ENCODE measurements at places on chromosomes 11 and 22.

DNA sequence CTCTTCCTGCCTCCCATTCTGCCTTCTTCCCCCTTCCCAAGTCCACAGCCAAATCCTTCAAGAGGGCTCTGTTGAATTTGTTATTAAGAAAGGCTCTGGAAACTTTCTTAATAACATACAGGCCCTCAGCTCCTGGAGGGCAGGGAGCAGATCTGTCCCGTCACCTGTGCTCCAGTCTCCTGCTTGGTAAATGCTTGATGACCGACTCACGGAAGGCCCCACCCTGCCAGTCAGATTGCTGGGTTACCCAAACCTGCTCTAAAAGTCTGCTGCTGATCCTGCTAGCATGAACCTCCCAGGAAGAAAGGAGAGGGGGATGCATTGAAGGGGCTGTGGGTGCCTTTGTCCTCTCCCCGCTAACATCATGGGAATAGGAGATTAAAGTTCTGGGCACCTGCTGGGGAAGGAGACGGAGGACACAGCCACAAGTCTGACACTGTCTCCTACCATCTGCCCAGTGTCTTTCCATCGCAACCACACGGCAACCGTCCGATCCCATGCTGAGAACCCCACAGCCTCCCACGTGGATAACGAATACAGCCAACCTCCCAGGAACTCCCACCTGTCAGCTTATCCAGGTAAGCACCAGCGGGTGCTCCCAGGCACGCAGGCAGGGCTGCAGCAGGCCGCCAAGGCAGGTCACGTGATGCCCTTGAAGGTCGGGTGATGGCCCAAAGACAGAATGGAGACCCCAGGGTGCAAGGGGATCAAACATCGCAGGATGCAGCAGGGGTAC, 22.5 kb downstream of the CD5 start:
- no peak for DNase-seq

GRCh38 chr22:45164270-45165088, 754 bp downstream of the NUP50 start:
- DNase-seq, result no peak

DNA sequence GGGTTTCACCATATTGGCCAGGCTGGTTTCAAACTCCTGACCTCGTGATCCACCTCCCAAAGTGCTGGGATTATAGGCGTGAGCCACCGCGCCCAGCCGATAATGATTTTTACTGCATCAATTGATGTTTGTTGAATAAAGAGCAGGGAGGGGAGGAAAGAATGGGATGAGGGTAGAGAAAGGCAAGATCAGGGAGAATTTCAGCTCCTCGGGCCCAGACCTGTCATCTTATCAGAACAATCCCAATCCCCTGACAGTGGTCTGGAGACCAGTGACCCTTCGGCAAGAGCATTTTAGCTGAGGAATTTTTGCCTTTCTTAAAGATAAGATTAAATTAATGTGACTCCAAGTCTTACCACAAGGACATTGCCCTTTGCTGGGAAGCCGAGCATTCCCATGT, 15.0 kb upstream of the ANO1 start:
- DNase-seq, result no peak

- DNase-seq, result no peak
Observed at GRCh38 chr11:62433904-62434276, 15.1 kb downstream of the SCGB1A1 start.

DNA sequence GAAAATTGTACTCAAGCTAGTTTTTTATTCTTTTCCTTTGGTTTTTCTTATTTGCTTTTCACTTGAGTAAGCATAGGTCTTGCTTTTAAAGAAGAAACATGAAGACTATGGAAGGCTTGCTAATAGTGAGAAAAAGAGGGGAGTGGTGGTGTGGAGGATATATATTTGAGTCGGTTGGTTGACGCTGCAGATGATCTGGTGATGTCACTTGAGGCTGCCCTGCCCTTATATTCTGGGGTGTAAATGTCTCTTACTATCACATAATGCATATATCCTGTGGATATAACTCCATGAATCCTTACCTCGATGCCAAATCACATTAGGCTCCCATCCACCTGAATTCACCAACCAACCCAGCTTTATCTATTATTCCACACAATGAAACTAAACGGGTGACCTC, 2.9 kb downstream of the GRIA4 start:
- no peak for DNase-seq

DNA sequence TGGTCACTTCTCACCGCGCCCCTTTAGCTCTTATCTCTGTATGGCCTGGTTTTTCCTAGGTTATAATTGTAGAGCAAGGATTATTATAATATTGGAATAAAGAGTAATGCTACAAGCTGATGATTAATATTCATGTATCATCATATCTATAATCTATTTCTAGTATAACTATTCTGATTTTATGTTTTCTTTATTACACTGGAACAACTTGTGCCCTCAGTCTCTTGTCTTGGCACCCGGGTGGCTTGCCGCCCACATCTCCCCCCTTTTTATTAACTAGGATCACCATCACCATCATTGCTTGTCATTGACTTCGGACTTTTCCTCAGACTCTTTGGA, 11.0 kb downstream of the OR52K1 start:
- no peak for DNase-seq

- no peak for DNase-seq
Observed at GRCh38 chr11:75078233-75078632, 18.4 kb downstream of the OR2AT4 start.

DNA sequence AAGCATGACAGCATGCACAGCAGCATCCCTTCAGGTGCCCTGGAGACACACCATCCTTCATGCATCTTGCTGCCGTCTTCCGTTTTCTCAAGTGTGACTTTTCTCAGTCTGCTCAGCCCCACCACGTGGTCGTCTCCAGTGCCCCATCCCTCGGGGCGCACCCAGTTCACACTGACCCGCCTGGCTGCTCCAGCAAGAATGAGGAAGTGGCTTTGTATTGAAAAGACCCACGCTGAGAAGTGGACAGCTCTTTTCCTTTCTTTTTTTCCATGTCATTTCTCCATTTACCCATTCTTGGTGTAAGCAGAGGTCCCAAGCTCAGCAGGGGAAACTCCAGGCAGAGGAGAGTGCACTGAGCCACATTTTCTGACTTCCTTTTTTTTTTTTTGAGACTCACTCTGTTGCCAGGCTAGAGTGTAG, 14.5 kb downstream of the SERPINH1 start:
- no peak for DNase-seq

DNA sequence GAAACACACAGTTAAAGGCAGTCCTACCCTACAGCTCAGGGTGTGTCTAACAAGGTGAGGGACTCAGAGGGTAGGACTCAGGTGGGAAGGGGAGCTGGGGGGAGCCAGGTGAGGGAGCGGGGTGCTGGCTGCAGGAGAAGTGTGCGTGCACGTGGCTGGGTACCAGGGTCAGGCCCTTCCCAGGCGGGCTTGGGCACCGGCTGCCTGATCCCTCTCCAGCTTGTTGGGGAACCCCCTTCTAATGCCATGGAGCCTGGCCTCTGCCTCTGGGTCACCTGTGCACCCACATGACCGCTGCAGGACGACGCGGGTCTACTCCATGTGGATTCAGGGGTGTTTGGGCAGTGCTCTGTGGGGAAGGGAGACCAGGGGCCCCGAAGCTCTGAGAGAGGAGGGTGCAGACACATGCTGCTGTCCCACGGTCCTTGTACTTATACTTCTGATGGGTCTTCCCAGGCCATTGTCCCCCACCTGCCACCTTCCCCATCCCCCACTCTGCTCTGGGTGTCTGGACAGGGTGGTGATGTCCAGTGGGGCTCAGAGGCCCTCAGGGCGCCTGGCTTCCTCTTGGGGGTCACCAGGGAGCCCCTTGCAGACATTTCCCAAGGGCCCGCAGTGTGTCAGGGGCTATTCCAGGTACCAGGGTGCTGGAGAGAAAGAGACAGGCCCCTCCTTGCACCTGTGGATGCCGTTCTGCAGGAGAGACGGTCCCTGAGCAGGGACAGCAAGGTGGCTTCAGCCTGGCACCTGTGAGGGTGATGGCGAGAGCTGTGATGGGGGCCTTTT, 10.4 kb upstream of the MRGPRD start:
- no peak for DNase-seq

DNA sequence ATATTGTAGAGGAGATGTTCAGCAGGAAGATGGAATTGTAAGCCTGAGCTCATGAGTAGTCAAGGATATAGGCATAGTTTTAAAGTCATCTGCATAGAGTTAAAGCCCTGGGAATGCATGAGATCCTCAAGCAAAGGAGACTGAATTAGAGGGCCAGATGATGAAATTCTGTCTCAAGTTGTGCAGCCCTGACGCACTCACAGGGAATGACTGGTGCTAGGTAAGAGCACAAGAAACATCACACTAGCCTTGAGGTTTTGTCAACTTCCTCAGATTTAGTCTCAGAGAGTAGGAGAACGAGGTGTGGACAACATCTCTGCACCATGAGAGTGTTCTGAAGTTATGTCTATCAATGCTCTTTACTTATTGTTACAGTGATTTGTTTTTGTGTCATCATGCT, 5.8 kb downstream of the RAB38 start:
- no peak for DNase-seq

GRCh38 chr22:20112623-20113511, 3.0 kb upstream of the RANBP1 start:
- DNase-seq, result no peak

GRCh38 chr11:14093065-14093464, 130.5 kb downstream of the SPON1 start:
- DNase-seq, result no peak

- no peak for DNase-seq
Observed at GRCh38 chr11:73269459-73270015, 2.6 kb upstream of the P2RY6 start.

- DNase-seq, result no peak
Observed at GRCh38 chr11:57150454-57150917, 31.3 kb upstream of the LRRC55 start.

DNA sequence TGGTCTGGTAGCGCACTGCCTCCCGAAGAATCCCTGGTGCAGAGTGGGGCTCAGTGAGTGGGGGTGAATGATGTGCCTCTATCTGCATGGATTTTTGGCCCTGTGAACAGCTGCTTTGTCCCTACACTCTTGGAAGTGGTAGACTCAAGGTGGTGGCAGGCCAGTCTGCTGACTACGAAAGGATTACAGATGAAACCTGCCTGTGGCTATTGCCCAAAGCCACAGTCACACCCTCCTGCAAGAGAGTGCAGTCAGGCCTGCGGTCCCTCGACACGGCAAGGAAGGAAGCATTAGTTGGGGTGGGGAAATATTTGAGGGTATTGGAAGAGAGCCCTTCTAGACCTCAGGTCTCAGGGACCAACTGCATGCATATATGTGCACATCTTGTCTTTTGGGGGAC, 63.7 kb downstream of the DSCAML1 start:
- DNase-seq, result no peak
